CD4-positive, alpha-beta T cell treated with Interferon gamma for 1 hour (primary cell): ENCODE measurements at places on chromosomes 7 and 10.
A peak's percentile ranks its signal among the peaks of the same experiment; 100 is the strongest.

- DNase-seq, result peak; percentile 21
Observed at GRCh38 chr10:4107285-4107851, 322.4 kb upstream of the KLF6 start.

DNA sequence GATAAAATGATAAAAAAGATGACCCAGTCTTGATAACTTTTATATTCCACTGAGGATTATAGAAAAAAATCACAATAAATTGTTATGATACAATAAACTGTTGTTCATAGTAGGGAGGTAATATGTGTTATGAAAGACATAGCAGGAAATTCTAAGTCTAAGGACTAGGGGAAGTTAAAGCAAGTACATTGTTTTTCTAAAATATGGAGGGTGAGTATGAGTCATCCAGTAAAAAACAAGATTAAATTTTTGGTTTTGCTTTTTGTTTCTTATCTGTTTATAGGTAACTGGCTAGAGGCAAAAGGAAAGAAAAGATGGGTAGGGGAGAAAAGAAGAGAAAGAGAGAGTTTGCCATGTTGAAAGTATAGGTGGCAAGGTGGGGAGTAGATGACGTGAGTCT is 188.4 kb downstream of the POLR1F start:
- DNase-seq, result no peak

- peak; percentile 5 for DNase-seq
Observed at GRCh38 chr10:32005050-32005449, 51.2 kb downstream of the KIF5B start.

GRCh38 chr7:155418941-155419755 is 38.8 kb upstream of the EN2 start:
- no peak for DNase-seq

DNA sequence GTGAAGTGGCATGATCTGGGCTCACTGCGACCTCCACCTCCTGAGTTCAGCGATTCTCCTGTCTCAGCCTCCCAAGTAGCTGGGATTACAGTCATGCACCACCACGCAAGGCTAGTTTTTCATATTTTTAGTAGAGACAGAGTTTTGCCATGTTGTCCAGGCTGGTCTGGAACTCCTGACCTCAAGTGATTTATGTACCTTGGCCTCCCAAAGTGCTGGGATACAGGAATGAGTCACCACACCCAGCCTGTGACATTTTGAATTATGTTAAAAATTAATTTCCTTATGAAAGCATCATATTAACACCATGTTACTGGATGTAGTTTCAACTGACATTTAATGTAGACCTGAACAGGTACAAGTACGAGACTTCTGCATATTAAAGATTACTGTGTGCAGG is 24.3 kb downstream of the ABCB4 start:
- no peak for DNase-seq

DNA sequence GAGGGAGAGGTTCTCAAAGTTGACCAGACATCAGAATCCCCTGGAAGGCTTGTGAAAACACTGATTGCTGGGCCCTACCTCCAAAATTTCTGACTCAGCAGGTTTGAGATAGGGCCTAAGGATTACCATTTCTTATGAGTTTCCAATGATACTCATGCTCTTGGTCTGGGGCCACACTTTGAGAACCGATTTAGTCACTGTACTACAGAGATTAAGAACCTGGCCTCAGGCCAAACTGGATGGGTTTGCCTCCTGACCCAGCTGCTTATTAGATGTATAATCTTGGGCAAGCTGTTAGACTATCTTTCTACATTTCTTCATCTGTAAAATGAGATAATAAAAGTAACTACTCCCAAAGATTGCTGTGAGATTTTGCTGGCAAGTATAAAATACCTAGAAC is 77.1 kb upstream of the SCIN start:
- DNase-seq, result no peak

DNA sequence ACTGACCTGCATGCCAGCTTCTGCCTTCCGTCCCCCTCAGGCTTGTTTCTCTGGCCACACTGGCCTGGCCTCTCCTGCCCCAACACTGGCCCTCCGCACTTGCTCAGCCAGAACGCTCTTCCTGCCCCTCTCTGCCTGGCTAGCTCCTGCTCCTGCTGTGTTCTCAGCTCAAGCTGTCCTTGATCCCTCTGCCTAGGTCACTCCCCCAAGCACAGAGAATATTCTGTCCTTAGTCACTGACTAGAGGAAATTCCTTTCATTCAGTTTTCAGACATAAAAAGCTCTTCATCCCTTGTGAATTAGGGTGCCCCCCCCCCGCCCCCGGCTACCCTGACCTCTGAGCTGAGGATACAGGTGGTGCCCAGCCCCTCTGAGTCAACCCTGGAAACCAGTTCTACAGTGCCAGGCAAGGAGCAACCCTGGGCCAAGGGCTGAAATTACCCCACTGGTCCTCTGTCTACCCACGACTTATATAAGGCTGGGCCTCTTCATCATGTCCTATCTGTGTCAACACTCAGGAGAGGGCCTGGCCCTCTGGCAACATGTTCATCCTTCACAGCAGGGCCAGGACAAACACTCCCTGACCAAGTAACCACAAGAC is 6.6 kb upstream of the SGPL1 start:
- no peak for DNase-seq

DNA sequence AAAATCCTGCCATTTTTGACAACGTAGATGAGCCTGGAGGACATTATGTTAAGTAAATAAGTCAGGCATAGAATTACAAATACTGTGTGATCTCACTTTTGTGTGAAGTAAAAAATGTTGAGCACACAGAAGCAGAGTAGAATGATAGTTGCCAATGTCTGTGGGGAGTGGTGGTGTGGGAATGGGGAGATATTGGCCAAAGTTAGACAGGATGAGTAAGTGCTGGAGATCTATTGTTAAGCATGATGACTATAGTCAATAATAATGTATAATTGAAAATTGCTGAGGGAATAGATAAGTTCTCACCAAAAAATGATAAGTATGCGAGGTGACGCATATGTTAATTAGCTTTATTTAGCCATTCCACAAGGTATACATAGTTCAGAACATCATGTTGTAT is 92.0 kb downstream of the GPR85 start:
- no peak for DNase-seq

GRCh38 chr10:96999987-97000386 is 167.9 kb downstream of the LCOR start:
- DNase-seq, result no peak

DNA sequence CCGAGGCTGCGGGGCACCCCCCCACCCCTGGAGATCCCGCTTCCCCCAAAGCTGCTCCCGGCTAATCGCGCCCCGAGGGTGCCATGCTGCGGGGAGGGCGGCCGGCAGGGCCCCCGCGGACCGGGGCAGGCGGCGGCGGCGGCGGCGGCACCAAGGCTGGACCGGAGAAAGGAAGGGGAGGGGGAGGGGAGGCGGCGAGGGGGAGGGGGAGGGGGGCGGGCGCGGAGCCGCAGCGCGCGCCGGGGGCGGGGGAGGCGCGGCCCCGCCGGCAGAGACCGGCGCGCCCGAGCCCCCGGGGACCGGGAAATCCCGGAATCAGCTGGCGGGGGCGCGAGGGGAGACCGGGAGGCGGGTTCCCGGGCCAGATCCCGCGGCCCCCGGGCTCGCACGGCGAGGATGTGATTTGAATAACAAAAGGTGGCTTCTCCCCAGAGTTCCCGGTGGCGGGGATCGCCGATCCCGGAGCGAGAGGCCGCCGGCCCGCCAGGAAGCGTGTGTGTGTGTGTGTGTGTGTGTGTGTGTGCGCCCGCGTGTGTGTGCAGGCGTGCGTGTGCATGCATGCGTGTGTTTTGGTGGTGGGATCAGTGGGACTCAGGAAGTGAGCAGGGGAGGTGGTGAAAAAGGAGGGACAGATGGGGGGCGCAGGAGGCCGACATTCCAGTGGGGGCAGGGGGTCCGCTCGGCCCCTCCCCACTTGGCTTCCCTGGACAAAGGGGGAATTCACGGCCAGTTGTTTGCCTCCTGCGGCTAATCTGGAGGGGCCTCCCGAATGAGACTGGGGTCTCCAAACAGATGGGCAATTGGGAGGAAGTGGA is 99.5 kb downstream of the HIP1 start:
- peak; percentile 14 for DNase-seq

- no peak for DNase-seq
Observed at GRCh38 chr10:77820349-77820748, 106.2 kb downstream of the DLG5 start.

DNA sequence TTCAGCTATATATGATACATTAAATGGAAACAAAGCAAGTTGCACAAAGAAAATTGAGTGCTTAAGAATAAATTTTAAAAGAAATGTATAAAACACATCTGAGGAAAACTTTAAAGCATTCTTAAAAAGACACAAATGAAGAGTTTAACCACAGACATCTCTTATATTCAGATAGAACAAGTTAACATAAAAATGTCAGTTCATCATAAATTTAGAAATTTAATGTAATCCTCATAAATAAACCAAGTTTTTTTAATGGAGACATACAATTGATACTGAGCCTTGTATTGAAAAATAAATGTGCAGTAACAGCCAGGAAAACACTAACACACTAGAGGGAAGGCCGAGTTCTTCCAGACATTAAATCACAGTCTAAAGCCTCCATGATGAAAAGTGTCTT is 243.9 kb upstream of the MKLN1 start:
- no peak for DNase-seq

- no peak for DNase-seq
Observed at GRCh38 chr10:100972904-100973535, 3.7 kb downstream of the SEMA4G start.

DNA sequence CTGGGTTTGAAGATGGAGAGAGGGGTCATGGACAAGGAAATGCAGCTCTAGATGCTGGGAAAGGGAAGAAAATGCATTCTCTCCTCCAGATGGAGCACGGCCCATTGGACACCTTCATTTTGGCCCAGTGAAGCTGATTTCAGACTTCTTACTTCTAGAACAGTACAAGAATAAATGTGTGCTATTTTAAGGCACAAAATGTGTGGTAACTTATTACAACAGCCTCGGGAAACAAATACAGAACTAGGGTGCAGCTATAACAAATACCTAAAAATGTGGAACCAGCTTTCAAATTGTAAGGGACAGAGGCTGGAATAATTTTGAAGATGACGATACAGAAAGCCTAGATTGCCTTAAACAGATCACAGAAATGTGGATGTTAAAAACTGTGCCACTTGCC is 54.1 kb downstream of the CYTH3 start:
- DNase-seq, result no peak

GRCh38 chr7:139936760-139937310 is 107.8 kb downstream of the TBXAS1 start:
- no peak for DNase-seq

- no peak for DNase-seq
Observed at GRCh38 chr7:73520673-73521635, 1.1 kb downstream of the BAZ1B start.

DNA sequence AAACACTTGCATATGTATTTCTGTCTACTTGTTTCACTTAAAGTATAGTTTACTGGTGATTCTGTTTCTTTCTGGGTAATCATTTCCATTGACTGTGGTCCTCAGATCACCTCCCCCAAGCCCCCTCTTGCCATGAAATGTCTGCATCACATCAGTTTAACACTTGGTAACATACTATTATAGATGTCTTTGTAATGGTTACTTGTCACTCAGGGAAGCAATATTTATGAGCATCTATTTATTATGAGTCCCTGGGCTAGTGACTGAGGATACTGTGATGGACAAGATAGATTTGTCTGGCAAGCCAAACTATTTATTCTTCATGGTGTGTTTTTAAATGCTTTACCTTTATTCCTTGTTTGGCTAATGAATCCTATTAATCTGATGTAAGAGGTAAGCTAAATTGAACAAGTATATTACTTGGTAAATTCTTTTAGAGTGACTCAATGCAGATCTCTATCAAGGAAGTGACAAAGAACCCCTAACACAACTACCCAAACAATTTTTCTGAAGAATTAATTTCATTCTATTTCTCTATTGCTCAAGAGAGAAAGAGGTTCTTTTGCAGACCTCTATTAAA is 270.9 kb downstream of the RELN start:
- no peak for DNase-seq

GRCh38 chr10:45437587-45438465 is 63.8 kb downstream of the ALOX5 start:
- no peak for DNase-seq

DNA sequence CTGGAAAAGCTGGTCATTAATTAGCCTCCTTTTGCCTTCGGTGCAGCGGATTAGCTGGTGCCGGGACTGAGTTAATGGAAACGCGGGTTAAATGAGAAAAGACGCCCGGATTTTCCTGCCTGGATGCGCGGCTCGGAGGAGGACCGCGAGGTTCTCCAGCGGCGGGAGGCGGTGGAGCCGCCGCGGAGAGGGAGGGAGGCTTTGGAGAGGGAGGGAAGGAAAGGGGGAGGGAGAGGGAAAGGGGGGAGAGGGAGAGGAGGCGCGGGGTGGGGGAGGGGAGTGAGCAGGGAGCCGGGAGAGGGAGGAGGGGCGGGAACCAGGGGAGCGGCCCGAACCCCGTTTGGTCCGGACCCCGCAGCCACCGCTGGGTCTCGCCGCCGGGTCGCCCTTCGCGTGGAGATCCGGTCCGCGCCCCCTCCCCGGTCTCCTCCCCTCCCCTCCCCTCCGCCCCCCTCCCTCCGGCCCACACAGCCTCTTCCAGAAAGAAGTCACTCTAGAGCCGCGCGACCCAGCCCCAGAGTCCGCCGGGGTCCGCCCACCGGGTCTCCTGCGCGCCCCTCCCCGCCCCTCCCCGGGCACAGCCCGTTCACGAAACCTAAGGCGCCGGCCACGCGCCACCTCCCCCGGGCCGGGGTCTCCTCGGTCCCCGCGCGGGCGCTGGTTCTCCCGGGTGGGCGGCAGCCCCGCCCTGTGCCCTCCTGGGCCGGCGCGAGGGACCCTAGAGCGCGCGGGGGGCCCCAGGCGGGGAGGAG is 347.5 kb downstream of the DNAJB6 start:
- no peak for DNase-seq

GRCh38 chr10:59894114-59894513 is 12.2 kb downstream of the CCDC6 start:
- DNase-seq, result no peak

DNA sequence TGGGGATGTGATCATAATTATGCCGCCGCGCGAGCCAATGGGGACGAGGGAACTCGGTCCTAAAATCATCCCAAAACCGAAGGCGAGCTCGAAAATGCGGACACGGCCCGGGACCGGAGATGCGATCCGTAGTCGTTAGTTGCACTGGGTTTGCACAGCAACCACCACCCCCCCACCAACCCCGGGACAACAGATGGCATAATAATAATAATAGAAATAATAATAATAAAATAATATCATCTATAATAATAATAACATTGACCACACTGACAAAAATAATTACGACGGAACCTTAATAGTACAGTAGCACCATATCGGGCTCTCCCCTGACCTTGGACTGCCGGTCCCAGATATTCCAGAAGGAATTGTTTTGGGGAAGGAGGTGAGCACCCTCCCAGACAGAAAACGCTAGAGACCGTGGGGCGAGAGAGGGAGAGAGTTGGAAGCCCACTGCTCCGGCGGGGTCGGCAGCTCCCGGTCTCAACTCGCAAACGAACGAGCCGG is 1.1 kb upstream of the EMX2 start:
- DNase-seq, result no peak

GRCh38 chr7:22377703-22378102 is 20.7 kb upstream of the RAPGEF5 start:
- no peak for DNase-seq

DNA sequence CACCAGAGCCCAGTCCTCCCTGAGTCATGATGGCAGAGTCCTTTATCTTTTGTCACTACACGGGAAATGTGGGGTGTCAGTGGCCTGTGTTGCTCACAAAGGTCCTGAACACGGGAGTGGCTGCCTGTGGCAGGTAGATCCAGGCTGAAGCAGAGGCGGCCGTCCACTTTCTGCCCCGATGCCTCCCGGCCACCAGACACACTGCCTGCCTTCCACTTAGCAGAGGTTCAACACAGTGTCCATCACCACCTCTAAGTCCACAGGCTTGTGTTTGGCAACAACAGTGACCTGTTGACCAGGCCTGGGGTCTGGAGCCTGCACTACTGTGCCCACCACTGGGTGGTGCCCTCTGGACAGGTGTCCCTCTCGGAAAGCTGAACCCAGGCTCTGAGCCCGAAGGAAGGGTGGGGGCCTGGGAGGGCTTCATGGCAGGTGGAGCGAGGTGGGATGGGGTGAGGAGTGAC is 49.9 kb upstream of the CAMK2B start:
- no peak for DNase-seq
